ENCODE measurements at places on chromosomes 11 and 22.

GRCh38 chr11:12052676-12053605 lies 44.5 kb upstream of the DKK3 start:
- DNase-seq: no peak

DNA sequence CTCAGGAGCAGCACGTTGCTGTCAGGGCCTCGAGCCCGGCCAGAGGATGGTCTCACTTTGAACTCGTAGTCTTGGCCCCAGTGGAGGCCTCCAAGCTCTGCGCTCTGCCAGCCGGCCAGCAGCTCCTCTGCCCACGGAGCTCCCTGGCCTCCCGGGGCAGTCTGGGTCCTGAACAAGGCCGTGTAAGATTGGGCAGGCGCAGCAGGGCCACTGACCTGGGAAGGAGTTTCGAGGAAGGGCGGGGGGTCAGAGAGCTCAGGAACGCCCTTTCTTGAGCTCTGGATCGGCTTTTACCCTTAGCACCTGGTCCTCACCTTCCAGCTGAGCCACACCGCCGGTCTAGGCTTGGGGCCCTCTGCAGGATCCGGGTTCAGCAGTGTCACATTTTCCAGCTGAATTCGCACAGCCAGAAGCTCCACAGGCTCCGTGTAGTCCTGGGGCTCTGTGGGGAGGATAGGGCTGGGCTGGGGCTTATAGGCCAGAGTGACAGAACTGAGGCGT lies 2.1 kb downstream of the ROBO4 start:
- no peak for DNase-seq

DNA sequence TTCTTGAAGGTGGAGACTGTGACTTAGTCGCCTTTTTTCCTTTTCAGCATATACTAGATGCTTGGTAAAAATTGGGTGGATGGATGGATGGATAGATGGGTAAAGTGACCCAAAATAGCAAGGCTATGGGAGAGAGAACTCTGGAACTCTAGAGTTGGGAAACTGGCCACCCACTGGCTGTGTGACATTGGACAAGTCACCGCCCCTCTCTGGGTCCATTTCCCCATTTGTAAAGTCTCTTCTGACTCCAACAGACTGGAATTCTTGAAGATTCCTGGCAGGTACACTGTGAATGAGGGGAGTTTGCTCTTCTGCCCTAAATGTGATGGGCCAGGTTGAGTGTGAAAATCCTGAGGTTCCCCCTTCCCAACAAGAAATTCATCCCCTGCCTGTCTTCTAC lies 8.0 kb downstream of the TKFC start:
- no peak for DNase-seq

DNA sequence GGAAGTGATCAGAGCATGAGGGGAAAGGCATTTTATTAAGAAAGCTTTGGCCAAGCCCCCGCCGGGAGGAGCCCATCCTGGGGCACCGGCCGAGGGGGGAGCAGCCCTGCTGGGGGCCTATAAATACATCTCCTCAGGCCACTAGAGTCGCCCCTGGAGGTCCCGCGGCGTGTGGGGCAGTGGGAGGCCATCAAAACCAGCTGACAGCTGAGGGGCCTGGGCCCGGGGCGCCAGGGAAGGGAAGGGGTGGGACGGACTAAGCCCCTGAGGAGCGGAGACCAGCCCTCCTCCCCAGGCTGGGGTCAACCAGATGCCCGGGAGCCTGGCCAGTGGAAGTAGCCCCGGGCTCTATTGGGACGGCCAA lies 13.1 kb downstream of the SCARF2 start:
- no peak for DNase-seq

DNA sequence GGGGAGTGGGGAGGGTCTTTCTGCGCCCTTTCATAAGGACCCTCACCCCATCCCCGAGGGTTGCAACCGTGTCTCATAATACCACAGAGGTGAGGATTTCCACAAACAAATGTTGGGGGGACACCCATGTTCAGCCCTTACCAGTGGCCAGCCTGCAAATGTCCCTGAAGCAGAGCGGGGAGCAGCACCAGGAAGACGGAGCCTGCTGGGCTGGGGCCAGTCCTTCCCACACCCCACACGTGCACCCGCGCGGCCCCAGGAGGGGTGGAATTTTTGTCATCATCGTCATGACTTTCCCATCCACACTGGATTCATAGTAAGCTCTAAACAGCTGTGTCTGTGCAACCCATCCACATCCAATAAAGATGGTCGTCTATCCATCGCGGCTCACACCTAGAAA lies 409.8 kb downstream of the BRD1 start:
- DNase-seq: no peak

DNA sequence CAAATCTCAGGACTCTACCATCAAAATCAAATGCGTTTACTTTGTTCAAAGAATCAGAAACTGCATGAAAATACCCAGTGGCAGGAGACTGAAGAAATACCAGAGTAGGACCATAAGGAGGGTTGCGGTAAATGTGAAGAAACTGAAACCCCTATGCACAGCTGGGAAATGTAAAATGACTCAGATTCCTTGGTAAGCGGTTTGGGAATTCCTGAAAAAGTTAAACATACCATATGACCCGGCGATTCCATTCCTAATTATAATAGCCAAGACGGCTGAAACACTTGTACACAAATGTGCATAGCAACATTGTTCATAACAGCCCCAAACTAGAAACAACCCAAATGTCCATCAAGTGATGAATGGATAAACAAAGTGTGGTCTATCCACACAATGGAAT lies 114.1 kb upstream of the GRAMD1B start:
- DNase-seq: no peak

DNA sequence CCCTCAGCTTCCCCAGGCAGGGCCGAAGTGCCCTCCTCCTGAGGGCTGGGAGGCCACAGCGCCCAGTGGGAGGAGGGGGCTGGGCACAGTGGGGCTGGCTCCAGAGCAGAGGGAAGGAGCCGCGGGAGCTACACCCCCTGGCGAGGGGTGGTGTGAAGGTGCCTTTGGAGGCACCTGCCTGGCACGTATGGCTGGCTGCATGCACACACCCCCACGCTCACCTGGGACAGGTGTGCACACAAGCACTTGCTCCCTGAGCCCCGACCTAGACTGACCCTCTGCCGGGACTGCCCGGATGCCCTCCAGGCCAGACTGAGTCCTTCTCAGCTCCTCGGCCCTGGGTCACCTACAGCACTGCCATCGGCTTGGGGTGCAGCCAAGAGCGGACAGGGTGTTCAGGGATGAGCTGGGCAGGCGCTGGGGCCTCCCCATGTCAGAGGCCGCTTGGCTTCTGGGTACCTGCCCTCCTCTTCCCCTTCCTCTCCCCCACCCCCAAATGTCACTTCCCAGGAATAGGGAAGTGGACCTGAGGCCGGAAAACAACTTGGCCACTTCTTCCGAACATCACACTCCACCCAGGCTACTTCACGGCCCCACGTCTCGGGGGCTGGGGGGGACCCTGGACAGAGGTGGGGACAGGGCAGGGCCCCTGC lies 7.4 kb upstream of the PIM3 start:
- no peak for DNase-seq

DNA sequence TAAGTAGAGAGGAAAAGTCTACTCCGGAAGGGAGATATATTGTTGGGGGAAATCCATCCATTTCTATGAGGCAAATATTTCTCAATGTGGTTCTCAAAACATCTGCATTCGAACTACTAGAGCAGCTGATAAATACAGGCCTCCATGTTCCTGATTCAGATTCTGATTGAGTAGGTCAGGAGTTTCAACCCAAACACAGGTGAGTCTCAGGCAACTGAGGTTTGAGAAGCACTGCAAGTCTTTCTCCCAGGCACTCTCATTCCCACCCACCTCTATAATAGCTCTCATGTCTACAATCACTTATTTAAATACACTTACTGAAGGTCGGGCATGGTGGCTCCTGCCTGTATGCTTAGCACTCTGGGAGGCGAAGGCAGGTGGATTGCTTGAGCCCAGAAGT lies 14.7 kb upstream of the ASPHD2 start:
- peak; percentile 10 for DNase-seq

GRCh38 chr11:121965330-121965729 lies 150.7 kb downstream of the BLID start:
- DNase-seq: no peak

All from DMS79 treated with DMSO at 0.1 percent for 48 hours (cell line).